HS-27A (cell line): ENCODE measurements at places on chromosomes 4 and X.

DNA sequence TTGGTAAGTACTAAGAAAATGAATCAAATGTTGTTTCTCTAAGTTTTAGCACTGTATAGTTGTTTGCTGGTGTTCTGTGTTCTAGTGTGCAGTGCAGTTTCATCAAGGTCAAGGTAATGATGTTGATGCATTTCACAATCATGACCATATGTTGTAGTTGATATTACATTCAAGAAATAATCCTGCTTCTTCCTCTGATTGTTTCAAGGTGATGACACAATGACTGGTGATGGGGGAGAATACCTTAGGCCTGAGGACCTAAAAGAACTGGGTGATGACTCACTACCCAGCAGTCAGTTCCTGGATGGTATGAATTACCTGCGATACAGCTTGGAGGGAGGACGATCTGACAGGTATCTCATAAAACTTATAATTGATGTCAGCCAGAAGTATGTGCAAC, 261.6 kb downstream of the ANK2 start:
- DNase-seq = no peak

GRCh38 chr4:48380583-48381167, 39.3 kb downstream of the SLAIN2 start:
- DNase-seq = no peak

DNA sequence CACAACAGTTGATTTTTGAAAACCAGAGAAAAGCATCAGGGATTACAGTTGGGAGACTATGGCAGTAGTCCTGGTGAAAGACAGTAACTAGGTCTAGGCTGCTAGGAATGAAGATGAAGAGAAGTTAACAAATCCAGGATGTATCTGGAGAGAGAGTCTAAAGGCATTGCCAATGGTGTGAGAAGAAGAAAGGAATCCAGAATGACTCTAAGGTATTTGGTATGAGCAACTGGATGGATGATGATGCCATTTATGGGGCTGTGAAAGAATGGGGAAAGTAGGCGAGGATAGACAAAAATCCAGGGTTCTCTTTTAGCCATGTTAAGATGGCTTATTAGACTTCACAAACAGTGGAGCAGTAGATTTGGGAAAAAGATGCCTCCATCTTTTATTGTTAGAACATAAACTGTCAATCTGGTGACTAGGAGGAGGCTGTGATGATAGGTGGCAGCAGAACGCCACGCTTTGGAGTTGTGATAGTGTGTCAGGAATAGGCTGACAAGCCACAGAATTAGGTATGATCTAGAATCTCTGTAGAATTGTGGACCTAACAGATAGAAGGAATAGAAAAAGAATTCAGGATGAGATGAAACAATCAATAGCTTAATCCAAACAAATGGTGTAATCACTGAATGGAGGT, 27.3 kb upstream of the JADE1 start:
- DNase-seq = no peak

DNA sequence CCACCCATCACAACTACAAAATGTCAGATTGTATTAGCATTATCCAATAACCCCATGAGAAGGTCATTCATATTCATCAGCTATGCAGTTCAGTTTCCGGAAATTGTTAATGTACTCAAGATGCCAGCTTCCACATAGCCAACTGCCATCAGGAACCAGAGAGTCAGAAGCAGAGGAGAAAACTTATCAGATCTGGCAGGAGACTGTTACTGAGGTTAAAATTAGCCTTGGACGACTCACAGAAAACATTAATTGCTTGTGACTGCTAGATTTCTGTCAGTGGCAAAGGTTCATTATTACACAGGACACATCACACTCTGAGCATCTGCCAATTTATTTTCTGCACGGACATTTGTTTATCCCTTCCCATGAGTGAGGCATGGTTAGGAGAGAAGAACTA, 352.8 kb downstream of the DHRSX start:
- DNase-seq = no peak

DNA sequence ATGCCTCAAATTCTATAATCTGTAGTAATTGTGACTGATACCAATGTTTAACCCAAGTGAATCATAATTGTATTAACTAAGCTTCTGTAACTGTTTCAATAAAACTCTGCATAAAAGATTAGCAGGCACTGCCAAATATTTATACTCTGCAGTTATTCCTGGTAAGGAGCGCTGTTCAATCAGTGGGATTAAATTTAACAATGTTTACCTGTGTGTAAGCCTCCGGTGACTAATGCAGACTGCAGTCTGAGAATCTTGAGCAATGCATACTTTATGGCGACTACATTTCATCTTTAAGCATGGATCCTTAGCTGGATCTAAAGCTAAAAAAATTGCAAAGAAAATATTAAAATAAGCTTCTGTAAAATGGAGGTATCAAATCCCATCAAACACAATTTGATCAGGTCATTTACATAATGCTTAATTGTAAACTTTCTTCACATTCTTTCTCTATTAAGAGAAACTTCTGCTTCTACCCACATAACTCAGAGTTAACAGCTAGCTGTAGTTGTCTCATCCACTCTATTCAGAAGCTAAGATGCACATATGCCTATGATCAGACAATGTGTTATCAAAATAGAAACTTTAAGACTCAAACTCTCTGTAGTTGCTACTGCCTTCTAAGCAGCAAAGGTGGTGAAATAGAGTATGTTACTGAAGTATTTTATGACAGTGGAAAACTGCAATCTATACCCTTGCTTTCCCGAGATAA, 234.0 kb downstream of the SPOCK3 start:
- DNase-seq = no peak
